ENCODE measurements at places on chromosomes 4 and X.

DNA sequence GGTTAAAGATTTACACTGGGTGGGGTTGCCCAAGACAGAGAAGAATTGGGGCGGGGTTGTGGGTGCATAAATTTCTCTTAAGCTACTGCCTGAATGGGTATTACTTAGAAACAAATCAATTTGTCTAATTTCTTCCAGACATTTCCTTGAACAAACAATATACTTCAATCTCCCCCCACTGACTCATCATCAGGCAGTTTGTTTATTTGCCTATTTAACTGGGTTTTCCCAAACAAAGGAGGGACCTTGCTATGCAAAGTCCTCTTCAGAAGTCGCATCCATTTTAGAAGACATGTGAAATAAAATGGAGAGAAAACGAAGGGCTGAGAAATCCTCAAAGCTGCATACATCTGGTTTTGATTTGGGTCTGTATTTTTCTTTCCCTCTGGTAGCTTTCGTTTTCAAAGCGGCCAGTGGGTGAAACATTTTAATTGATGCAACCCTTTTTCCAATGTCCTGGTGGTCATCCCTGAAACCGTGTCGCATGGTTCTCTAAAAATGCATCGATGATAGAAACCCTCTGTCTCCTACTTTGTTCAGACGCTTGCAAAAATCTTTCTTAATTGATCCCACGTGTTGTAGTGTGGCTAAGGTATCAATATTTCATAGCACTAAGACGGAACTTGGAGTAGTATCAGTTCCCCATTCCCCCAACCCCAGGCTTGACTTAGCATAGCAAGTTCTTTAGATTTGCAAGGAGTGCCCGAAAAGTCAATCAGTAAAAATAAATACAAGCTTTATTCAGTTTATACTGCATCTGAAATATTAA, 115.1 kb upstream of the MXRA5 start:
- DNase-seq: no peak

DNA sequence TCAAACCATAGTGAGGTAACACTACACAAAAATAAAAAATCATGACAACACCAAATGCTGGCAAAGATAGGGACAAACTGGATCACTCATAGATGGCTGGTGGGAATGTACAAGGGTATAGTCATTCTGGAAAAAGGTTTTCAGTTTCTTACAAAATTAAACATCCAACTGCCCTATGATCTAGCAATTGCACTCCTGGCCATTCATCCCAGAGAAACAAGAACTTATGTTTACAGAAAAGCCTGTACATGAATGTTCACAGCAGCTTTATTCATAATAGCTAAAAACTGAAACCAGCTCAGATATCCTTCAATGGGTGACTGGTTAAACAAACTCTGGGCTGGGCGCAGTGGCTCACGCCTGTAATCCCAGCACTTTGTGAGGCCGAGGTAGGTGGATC, 43.3 kb downstream of the NYX start:
- DNase-seq: no peak

- DNase-seq: no peak
Measured at GRCh38 chr4:127648061-127648460, 15.3 kb downstream of the INTU start.

DNA sequence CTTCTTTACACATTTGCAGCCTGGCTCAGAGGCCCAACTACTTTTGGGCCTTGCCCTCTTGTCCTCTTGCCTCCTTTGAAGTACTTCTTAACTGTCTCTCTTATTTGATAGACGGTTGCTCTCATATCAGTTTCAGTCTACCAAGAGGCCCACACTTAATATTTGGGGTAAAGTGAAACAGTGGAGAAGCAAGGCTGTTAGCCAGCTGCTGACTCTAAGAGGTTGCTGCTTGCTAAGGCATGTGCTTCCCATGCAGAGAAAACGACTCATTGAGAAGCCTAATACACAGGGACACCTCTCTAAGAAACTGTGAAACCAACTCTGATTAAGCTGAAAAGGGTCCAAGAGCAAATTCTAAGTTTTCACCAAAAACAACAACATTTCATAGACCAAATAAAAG, 94.6 kb downstream of the PPP3CA start:
- DNase-seq: no peak

DNA sequence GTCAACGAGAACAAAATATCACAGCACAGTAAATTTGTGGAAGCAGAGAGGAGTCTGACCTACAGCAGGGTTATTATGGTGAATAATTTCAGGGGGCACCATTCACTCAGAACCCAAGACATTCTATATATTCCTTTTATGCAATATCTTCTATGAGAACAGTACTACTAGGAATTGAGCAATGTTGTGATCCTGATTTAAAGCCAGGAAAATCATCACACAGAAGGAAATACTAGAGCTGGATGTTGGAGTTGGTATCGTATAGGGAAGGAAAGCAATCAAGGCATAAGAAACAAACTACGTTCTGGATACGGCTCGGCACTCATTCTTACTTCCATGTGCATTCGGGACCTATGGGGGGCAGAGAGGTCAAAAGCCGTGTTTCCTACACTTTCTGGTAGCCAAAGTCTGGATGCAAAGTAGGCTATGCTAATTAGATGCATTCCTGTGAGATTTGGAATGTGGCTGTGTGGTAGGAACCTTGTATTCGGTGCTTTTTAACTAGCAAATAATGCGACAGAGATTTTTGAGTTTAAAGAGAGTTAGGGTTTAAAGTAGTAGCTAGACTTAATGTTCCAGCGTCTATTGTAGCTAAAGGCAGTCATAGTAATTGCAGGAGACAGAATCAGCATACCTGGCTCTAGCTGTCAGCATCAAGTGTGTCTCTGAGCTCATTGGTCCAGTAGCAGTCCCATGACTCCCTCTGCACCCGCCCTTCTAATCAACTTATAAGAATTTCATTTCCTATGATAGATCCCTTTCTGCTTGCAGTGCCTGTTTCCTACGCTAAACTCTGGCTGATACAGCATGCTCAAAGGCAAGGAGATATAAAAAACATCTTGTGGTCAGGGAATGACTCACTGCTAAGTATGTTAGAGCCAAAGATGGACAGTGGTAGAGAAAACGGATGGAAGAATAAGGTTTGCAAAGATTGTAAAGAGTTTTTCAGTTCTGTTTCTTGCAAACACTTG, 43.3 kb upstream of the PDGFC start:
- no peak for DNase-seq

GRCh38 chr4:116632269-116632668, 453.1 kb downstream of the TRAM1L1 start:
- no peak for DNase-seq

DNA sequence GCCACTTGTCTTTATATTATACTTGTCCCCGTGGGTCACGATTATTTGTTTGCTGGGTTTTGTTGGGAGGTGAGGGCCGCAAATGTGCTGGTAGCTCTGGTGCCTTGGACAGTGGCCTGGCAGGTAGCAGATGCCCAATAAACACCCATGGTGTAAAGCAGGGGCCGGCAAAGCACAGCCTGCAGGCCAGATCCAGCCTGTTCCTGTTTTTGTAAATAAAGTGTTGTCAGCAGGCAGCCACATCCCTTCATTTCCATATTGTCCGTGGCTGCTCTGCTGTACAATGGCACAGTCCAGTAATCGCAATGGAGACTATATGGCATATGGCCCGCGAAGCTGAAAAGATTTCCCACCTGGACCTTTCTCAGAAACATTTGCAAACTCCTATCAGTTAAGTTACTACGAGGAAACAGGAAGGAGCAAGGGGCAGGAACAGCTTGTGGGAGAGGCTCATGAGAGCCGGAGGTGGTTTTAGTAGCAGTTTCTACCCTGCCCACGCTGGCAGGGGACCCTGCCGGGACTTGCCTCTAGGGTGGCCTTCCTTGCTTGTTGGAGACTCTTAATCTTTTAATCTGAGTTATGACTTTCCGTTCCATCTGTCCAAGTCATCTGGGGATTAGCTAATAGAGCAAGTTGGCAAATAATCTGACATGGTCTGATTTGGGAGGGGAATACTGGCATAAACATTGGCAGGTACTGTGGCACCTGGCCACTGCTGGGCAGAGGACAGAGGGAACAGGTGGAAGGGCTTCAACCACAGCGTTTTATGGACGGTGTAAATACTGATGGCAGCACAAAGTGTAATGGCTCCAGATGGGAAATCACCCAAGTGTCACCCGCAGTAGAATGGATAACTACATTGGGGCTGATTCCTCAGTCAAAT, 19.6 kb downstream of the CLCN4 start:
- no peak for DNase-seq

DNA sequence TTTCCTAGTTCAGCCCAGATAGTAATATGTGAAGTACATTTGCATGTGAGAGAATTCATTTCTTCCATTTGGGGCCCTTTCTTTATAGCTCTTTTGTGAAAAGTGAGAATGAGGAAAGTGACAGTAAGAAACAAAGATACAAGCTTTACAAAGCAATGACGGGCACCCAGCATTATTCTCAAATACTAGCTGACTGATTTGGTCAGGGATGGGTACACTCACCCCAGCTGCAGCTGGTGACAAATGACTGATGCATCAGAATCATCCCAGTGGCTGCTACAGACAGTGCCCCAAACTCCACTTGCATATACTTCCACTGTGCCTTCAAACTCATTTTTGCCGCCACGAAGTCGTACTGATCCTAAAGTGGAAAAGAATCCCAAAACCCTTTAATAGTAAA, 14.8 kb downstream of the PRSS12 start:
- DNase-seq: no peak

GRCh38 chr4:109075621-109076020, 226.8 kb downstream of the COL25A1 start:
- no peak for DNase-seq

- DNase-seq: no peak
Measured at GRCh38 chr4:73751166-73751565, 10.8 kb downstream of the CXCL8 start.

GRCh38 chr4:7653510-7654369, 219.0 kb upstream of the PSAPL1 start:
- DNase-seq: no peak

GRCh38 chr4:2341261-2341841, 77.1 kb downstream of the ZFYVE28 start:
- DNase-seq: no peak

- no peak for DNase-seq
Measured at GRCh38 chrX:15564981-15565579, 35.7 kb downstream of the ACE2 start.

- no peak for DNase-seq
Measured at GRCh38 chr4:104973708-104974107, 173.0 kb upstream of the TET2 start.

GRCh38 chrX:8639949-8640475, 91.9 kb downstream of the ANOS1 start:
- DNase-seq: no peak

DNA sequence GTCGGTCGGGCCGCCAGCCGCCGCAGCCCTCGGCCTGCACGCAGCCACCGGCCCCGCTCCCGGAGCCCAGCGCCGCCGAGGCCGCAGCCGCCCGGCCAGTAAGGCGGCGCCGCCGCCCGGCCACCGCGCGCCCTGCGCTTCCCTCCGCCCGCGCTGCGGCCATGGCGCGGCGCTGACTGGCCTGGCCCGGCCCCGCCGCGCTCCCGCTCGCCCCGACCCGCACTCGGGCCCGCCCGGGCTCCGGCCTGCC, 213 bp downstream of the NFKB1 start:
- no peak for DNase-seq

GRCh38 chrX:16516232-16516876, 133.6 kb upstream of the S100G start:
- no peak for DNase-seq

- DNase-seq: no peak
Measured at GRCh38 chr4:110742143-110742542, 119.3 kb upstream of the PITX2 start.

GRCh38 chr4:88820698-88821415, 123.2 kb upstream of the NAP1L5 start:
- DNase-seq: no peak

GRCh38 chr4:79650794-79651431, 242.9 kb upstream of the GK2 start:
- no peak for DNase-seq

DNA sequence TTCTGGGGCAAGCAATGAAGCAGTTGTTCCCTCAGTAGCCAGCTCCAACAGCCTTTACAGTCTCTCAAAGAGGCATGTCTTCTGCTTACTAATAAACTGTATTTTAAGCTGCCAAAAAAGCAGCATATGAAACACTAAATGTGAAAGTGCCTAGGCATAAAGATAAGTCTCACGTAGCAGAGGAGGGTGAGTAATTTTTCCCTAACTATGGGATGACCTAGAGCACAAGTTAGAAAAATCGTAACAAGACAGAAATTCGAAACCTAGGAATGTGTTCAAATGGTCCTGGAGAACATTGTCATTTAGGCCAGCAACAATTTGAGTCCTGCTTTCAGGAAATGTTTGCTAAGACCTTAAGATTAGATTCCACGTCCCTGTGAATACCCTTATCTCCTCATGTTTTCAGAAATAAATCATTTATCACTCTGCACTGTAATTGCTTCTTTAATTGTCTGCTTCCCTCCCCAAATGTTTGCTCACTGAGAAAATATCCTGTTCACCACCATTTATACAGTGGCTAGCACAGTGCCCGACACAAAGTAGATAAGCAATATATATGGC, 222.2 kb downstream of the KCNIP4 start:
- DNase-seq: no peak

- DNase-seq: no peak
Measured at GRCh38 chr4:21901831-21902230, 46.7 kb downstream of the KCNIP4 start.

- no peak for DNase-seq
Measured at GRCh38 chrX:16970977-16971376, 24.5 kb downstream of the REPS2 start.

DNA sequence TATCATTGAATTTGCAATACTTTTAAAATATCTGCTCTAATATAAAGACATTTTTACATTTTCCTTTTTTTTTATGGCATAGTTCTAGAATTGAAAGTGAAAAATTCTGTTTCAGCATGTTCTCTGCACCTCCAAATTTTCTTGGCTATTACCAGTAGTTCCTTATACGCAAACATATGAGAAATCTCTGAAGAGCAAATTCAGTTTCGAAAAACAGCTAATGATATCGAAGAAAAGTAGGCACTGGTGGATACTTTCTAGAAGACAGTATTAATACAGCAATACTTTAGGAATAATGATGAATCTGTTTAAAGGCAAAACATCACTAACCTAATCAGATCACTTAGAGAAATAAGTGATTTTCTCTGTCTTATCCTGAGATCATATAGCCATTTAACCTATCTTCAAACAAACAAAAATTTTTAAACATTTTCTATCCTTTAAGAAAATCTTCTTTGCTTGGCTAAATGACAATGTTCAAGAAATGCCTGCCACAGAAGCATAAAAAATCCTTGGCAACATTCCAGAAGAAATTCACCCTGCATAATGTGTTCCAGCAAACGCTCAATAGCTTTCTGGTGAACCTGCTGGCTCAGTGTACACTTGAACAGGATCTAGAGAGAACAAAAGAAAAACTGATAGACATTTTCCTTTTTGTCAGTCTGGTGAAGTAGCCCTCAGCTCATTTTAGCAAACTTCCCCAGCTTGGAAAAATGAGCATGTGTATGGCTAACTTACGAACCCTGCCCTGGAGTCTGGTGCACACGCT, 51.2 kb upstream of the KLF3 start:
- no peak for DNase-seq

DNA sequence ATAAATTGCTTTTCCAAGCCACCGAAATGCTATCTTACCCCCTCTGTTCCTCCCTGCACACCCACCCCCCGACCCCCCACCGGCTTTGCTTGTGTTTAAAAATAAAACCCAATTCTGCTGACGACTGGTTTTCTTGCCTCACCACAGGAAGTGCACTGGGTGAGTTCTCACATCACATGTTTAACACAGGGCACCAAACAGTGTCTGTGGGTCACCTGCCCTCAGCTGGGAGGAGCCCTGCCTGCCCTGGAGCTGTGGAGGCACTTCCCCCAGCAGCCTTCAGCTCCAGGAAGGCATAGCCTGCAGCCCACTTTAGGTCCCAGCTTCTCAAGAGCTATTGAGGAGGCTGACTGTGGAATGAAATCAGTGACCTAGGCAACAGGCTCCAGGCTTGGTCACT, 8.8 kb downstream of the TMEM255A start:
- no peak for DNase-seq
